ENCODE measurements at places on chromosomes 16 and 17.
A peak's percentile ranks its signal among the peaks of the same experiment; 100 is the strongest.

GRCh38 chr17:63500543-63501390, 22.4 kb upstream of the KCNH6 start:
- DNase-seq = no peak

DNA sequence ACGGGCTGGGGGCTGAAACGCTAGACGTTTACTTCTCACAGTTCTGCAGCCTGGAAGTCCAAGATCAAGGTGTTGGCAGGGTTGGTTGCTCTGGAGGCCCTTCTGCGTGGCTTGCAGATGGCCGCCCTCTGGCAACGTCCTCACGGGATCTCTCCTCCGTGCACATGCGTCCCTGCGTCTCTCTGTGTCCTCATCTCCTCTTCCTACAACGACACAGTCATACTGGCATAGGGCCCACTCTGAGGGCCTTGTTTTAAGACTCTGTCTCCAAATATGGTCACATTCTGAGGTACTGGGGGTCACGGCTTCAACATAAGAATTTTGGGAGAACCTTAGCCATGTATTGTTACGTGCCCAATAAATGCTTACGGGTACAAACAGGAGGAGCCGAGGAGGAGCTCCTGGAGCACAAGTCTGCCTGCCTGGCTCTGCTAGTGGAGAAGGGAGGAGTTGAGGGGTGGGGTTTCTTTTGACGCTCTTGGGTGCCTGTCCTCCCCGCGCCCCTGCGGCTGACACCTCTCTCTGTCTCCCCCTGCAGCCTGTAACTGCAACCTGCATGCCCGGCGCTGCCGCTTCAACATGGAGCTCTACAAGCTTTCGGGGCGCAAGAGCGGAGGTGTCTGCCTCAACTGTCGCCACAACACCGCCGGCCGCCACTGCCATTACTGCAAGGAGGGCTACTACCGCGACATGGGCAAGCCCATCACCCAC, 141.1 kb downstream of the NTN1 start:
- no peak for DNase-seq

DNA sequence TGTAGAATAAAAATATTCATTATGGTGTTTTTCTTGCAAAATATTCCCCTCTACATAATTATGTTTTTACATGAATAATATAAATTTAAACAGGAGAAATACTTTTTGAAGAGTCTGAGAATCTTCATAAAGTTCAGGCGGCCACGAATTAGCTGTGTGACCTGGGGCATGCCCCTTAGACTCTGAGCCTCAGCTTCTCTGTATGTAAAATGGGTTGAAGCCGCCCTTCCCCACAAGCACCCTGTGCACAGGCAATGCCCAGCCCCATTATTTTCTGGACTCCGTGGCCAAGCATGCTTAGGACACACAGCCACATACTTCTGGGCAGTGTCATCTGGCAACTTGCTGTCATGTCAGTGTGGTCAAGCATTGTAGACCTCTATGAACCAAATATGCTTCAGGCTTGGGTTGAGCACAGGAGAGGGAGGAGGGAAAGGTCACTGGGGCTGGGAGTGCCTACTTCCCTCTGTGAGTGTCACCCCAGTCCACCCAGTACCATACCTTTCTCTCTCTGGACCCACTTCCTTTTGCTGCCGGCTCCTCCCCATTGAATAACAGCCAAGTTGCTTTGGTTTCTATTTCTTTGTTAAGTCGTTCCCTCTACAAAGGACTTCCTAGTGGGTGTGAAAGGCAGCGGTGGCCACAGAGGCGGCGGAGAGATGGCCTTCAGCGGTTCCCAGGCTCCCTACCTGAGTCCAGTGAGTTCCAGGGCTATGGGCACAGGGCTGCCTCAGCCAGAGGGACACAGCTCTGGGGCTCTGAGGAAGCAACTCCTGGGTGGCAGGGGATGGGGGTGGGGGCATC, at the start of gene LGALS9:
LGALS9 (plus strand) TSS at position 582 of the 804 bp plus-strand sequence; CDS start at position 660, 78 bp downstream.
- peak; percentile 20 for DNase-seq

DNA sequence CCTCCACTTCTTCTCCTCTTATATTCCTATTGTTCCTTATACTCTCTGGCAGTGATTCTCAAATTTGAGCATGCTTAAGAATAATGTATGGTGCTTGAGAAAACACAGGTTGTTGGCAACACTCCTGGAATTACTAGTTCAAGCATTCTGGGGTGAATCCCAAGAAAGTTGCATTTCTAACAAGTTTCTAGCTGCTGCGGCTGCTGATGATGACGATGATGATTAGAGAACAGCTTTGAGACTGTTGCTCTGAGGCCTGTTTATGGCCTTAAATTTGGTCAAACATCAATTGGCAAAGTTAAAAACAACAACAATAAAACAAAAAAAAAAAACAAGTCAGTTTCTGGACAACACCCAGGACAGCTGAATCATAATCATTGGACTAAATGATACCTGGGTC, 961.9 kb downstream of the CDH11 start:
- no peak for DNase-seq

DNA sequence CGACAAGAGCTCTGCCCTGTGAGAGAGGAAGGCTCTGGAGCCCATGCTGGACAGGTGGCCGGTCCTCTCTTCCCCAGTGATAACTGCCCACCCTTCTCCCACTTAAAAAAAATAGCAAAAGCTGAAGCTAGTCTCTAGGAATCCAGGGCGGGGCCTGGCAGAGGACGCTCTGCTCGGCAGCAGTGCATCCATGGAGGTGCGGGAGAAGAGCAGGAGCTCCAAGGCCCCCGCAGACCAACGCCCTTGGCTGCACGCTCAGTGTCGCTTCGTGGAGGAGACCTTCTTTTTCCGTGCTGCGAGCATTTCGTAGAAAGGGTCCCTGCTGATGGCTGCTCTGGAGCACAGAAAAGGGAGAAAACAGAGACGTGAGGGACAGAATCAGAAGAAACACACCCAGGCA, 98.6 kb upstream of the DNAH17 start:
- DNase-seq = no peak

GRCh38 chr17:73936908-73937627, 266.4 kb upstream of the RPL38 start:
- no peak for DNase-seq

- no peak for DNase-seq
Observed at GRCh38 chr16:72727565-72727964, 320.4 kb downstream of the ZFHX3 start.

- DNase-seq = no peak
Observed at GRCh38 chr16:17831330-17831729, 360.6 kb upstream of the XYLT1 start.

GRCh38 chr16:13351601-13352217, 450.3 kb downstream of the SHISA9 start:
- no peak for DNase-seq

- DNase-seq = no peak
Observed at GRCh38 chr16:47916266-47916665, 239.5 kb downstream of the ABCC12 start.

- no peak for DNase-seq
Observed at GRCh38 chr16:23280483-23280967, 21.6 kb upstream of the SCNN1B start.

- no peak for DNase-seq
Observed at GRCh38 chr17:28476076-28476865, 2.8 kb downstream of the SLC13A2 start.

- no peak for DNase-seq
Observed at GRCh38 chr16:83137326-83137781, 510.6 kb downstream of the CDH13 start.

- DNase-seq = no peak
Observed at GRCh38 chr16:9755081-9755480, 427.1 kb downstream of the GRIN2A start.

DNA sequence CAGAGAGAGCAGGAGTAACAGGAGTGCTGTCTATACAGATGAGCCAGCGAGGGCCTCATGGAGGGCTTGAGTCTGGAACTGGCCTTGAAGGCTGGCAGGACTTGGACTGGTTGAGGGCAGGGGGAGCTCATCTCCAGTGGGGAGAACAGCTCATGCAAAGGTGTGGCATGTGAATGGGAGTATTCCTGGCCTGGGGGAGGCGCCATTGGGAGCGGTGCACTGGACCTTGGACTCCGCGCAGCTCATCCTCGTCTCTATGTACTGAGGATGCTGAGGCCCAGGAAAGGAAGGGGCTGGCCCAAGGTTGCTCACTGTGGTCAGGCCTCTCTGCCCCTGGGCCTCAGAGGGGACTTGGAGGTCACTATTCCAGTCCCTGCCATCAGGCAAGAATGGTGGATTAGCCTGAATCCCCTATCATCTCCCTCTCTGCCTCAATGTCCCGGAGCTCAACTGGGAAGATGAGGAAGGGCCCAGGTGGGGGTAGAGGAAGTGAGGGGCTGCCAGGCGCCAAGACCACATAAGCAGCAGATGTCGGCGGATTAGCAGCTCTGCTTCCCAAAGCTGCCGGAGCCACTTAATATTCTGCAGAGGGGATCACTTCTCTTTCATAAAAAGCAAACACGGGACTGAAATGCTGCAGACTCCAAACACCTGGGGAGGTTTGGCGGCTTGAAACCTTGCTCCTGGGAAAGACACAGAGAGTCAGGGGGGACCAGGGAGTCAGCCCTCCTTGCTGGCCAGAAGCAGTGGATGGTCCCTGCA, 88.9 kb downstream of the SDK2 start:
- no peak for DNase-seq

GRCh38 chr16:82990155-82990554, 363.4 kb downstream of the CDH13 start:
- no peak for DNase-seq

GRCh38 chr17:32928586-32929535, 908 bp downstream of the TMEM98 start:
- no peak for DNase-seq

DNA sequence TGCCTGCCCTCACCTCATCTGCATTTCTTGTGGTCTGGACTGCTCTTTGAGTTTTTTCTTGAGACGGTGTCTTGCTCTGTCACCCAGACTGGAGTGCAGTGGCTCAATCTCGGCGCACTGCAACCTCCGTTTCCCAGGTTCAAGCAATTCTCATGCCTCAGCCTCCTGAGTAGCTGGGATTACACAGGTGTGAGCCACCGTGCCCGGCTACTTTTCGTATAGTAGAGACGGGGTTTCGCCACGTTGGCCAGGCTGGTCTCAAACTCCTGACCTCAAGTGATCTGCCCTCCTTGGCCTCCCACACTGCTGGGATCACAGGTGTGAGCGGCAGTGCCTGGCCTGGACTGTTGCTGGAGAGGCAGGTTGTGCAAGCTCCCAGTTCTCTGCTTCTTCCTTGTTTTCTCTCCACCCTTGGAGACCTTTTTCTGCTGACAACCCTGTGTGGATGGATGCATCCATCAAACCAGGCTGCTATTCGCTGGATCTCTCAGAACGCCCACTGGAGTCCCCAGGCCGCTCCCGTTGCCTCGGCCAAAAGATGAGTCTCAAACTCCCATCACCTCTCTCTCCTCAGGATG, 22.7 kb upstream of the DBNDD1 start:
- no peak for DNase-seq

DNA sequence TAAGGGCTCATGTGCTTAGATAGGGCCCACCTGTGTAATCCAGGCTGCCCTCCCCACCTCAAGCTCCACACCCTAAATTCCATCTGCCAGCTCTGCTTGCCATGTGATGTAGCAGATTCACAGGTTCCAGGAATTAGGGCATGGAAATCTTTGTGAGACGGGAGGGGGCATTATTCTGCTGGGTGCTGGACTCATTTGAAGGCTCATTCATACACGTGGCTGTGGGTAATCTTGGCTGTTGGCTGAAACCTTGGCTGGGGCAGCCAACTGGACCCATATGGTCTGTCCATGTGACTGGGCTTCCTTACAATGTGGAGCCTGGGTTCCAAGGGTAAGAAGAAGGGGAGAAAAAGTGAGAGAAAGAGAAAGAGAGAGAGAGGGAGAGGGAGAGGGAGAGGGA, 115.1 kb downstream of the CYLD start:
- no peak for DNase-seq

- DNase-seq = no peak
Observed at GRCh38 chr16:4316108-4316863, 419 bp downstream of the GLIS2 start.

DNA sequence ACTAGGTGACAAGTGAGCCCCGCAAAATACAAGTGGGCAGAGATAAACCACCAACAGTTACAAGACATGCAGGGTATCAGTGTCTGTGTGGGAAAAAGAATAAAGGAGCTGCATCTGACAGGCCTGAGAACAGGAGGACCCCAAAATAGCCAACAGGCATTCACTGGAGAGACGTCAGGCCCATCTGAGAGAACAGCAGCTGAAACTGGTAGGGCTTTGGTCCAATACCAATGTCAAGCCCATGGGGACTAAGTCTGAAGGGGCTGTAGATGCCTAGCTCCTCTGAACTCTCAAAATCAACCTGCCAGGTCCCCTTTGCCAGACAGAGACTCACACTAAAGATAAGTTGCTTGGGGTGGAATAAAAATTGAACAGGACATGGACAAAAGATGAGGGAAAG, 30.5 kb upstream of the TANC2 start:
- no peak for DNase-seq

- DNase-seq = no peak
Observed at GRCh38 chr16:75111514-75111940, 5.1 kb downstream of the LDHD start.

GRCh38 chr17:14295676-14296075, 5.2 kb upstream of the HS3ST3B1 start:
- DNase-seq = no peak

DNA sequence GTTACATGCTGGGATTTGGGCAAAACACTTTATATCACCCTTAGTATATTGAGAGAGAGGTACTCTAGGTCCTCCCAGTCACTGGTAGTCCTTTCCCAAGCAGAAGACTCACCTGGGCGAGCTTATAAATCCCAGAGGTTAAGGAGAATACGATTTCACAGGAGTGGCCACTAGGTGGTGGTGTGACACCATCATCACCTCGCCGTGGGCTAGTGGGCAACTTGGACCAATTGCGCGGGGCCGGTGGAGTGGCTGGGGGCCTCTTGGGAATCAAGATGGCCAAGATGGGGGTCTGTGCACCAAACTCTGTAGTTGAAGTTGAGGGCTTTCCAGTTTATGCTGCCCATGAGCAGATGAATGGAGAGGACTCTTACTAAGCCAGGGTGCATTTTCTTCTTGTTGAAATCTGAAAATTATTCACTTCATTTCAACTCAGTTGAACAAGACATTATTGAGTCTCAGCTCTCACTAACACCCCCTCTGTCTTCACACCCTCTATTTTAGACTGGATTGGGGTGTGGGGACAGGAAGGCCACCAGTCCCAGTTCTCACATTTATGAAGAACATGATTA, 38.2 kb upstream of the PIRT start:
- no peak for DNase-seq

- no peak for DNase-seq
Observed at GRCh38 chr17:37086948-37087347, 138.2 kb downstream of the AATF start.

DNA sequence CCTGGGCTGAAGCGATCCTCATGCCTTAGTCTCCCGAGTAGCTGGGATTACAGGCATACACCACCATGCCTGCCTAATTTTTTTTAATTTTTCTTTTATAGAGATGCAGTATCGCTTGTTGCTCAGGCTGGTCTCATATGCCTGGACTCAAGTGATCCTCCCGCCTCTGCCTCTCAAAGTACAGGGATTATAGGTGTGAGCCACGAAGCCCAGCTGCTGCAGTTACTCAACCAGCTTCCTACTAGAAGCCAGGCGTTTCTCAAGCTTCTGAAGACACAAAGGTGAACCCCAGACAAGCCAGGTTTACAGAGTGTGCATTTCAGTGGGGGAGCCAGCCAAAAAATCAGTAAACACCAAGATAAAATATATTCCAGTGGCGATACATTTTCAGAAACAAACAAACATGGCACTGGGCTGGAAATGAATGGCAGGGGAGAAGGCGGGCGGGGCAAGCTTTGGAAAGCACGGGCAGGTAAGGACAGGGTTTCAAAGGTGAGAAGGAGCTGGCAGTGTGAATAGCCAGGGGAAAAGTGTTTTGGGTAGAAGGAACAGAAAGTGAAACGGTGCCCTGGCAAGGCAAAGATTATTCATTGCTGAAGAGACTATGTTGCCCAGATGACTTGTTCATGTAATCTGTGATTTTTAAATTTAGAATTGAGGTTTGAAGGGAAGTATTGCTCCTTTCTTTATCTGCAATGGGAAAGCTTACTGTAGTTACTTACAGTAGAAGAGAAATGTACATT, 471.1 kb downstream of the WWOX start:
- no peak for DNase-seq
